ENCODE measurements at places on chromosomes 4 and X. TPM values are rescaled to one million over a fixed set of nuclear protein-coding genes. Genes with fewer than 3 reads are reported as not detected.

Gene RENBP
- total RNA-seq = 8.6 TPM

Gene CT45A1
- not detected for total RNA-seq

Gene PAGE5
- total RNA-seq = not detected

Gene MAGEB18
- total RNA-seq = not detected

GRCh38 chr4:76987153-76987591 is 37.6 kb downstream of the SEPTIN11 start:
- no peak for DNase-seq

- DNase-seq = no peak
These were observed 56.6 kb downstream of the AREG start for GRCh38 chr4:74501579-74501978.

- DNase-seq = no peak
These were observed 430 bp upstream of the TRPC3 start for GRCh38 chr4:121952290-121952689.

- DNase-seq = no peak
These were observed 10.2 kb upstream of the GRIA3 start for GRCh38 chrX:123173833-123174232.

GRCh38 chrX:103183912-103184311 is 31.0 kb upstream of the BEX4 start:
- no peak for DNase-seq

GRCh38 chr4:150510176-150510865 is 71.6 kb upstream of the MAB21L2 start:
- DNase-seq = no peak

DNA sequence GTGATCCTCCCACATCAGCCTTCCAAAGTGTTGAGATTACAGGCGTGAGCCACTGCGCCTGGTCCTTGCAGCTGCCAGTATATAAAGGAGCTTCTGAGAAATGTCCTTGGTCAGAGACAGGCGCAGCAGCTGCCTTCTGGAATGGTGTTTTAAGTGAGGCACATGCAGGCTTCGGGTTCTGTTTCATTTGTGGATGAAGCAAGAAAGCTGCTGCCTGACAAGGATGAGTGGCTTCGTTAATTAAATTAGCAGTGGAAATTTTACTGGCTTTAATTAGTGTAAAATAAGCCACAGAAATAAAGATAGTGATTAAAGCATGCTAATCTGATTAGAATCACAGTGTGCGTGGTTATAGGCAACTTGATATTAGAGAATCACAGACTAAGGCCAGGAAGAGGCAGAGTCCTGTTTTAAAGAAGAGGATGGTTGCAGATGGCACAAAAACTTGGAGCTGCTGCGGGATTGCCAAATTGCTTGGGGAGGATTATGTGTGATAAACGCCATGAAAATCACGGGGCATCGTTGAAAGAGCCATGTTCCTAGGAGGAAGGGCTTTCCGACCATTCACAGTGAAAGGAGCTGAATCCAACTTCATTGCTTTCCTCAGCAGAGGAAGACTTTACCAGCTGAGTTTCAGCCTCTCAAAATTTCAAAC is 348.4 kb upstream of the FAT1 start:
- no peak for DNase-seq

DNA sequence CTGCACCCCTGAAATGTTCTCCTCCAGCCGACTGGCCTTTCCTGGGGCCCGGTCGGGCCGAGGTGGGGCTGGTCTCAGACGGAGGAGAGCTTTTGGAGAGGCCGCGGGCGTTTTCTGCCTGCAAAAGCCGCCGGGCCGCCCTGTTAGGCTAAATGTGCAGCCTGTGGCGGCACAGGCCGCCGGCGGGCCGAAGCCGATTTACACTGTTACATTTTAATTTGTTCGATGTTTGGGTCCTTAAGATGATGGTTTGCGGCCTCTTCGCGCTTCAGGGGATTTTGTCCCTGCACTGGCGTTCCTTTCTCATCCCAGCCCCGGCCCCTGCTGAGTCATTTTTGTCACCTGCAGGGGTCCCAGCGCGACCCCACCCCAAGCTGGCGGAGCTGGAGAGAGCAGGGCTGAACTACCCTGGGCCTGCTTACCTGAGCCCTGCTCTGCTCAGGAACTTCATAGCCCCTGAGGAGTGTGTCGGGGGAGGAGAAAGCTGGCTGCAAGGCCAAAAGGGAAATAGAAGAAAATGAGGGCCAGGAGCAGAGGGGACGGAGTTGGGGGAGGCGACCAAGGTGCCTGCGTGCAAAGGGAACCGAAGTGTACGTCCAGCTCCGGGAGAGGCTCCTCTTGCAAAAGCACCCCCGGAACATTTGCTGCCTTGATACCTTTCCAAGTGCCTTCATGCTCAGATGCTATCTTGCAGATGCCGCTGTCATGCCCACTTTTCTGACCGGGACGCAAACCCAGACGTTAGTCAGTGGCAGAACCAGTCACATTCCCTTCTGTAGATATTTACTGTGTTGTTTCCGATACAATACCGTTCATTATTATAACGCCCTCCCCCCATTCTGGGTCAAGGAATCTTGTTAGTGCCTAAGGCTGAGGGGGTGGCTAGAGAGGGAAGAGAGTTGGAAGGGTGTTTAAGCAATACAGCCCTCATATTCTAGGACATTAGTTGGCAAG is 977 bp upstream of the RBBP7 start:
- no peak for DNase-seq

DNA sequence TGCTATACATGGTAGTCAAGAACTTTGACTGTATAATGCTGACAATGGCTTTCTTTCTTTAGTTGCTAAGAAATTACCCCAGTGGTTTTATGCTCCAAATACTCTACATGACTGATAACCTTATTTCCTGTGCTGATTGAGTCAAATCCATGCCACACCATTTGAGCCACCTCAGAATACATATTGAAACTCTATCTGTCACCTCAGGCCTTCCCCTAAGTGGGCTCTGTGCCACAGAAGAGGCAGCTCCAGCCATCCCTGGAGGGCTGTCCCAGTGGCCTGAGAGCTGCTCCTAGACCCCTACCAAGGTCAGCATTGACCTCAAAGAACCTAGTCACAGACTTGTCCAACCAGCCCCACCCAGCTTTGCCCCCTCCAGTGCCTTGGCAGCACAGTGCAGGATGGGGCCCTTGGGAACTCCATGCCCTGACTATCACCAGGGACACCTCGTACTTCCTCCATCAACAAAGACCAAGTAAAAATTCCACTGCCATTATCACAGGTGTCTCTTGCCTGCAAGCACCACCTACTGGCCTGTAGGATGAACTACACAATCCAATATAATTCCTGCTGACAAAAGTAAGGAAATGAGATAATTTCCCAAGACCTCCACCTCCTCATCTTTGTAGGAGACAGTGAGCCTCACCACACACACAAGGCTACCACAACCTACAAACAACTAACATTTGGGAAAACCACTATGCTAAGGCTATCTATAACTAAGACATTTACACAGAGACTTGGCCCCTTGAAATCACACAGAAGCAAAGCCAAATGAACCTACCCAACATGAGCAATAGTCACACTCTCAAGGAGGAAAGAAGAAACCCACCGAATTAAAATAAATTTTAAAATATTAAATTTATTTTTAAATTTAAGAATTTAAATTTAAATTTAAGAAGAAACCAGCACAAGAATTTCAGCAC is 239.9 kb downstream of the NKX6-1 start:
- DNase-seq = no peak

DNA sequence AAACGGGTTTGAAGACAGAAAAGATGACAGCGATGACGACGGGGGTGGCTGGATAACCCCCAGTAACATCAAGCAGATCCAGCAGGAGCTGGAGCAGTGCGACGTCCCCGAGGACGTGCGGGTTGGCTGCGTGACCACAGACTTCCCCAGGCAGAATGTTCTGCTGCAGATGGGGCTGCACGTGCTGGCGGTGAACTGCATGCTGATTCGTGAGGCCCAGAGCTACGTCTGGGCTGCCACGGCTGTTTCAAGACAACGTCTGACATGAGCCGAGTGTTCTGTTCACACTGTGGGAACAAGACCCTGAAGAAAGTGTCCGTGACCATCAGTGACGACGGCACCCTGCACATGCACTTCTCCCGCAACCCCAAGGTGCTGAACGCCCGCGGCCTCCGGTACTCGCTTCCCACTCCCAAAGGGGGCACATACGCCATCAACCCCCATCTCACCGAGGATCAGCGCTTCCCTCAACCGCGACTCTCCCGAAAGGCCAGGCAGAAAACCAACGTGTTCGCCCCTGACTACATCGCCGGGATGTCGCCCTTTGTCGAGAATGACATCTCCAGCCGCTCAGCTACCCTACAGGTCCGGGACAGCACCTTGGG is 319.2 kb upstream of the SLC7A11 start:
- DNase-seq = no peak

GRCh38 chr4:81757691-81758090 is 286.0 kb upstream of the RASGEF1B start:
- DNase-seq = no peak

GRCh38 chr4:117640836-117641235 is 393.4 kb upstream of the NDST3 start:
- no peak for DNase-seq

DNA sequence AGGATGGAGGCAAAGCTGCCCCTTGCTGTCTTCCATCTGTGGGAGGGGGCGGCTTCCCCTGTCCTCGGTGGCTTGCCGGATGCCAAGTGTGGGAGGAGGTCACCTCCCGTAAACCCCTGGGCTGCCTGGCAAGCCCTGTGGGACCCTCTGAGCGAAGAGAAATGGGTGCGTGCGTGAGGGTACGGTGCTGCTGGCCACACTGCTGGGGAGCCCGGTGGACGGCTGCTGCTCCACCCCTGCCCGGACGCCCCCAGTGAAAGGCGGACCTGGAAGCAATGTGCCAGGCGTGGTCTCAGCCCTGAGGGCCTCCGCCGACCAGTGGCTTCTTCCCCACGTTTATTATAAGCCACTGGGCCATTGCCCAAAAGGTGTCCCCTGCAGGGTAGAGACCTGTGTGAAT is 4.6 kb upstream of the IDUA start:
- DNase-seq = no peak

Data from cardiac septum (tissue), 1 donor.